Astrocyte of the spinal cord (primary cell): ENCODE measurements at places on chromosomes 5 and 9.
A peak's percentile ranks its signal among the peaks of the same experiment; 100 is the strongest.

DNA sequence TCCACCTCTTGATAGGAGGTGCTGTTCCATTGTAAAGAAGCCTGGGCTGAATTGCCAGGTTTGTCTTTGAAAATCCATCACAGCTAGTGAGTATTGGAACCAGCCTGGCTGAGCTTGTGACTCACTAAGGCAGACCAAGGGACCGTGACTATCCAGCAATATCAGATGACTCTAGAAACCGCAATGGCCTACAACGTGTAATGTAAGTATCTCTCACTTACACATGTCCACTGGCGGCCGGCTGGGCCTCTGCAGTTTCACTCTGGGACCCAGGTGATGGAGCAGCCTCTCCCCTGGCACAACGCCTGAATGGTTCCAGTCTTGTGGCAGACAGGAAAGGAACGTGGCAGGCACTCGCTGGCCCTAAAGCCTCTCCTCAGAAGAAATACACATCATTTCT is 3.1 kb upstream of the HRH2 start:
- DNase-seq = no peak

GRCh38 chr5:32298059-32298415 is 14.7 kb downstream of the MTMR12 start:
- DNase-seq = no peak

DNA sequence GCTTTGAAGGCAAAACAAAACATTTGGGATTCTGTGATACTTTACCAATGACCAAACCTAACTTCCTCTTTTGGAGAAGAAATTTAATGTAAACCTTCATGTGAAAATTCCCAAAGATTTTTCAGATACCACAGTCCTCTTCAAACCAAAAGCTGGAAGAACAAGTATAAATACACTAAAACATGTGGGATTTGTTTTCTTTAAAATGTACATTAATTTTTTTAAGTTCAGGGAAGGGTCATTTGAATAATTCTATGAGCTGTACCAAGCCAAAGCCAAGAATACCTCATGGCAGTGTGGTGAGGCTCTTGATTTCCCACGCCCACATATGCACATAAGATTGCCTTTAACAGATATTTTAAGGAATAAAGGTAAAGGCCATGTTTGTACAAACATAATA is 28.4 kb upstream of the ITGA1 start:
- DNase-seq = no peak

GRCh38 chr9:111661802-111662521 is 557 bp downstream of the GNG10 start:
- peak; percentile 17 for DNase-seq

DNA sequence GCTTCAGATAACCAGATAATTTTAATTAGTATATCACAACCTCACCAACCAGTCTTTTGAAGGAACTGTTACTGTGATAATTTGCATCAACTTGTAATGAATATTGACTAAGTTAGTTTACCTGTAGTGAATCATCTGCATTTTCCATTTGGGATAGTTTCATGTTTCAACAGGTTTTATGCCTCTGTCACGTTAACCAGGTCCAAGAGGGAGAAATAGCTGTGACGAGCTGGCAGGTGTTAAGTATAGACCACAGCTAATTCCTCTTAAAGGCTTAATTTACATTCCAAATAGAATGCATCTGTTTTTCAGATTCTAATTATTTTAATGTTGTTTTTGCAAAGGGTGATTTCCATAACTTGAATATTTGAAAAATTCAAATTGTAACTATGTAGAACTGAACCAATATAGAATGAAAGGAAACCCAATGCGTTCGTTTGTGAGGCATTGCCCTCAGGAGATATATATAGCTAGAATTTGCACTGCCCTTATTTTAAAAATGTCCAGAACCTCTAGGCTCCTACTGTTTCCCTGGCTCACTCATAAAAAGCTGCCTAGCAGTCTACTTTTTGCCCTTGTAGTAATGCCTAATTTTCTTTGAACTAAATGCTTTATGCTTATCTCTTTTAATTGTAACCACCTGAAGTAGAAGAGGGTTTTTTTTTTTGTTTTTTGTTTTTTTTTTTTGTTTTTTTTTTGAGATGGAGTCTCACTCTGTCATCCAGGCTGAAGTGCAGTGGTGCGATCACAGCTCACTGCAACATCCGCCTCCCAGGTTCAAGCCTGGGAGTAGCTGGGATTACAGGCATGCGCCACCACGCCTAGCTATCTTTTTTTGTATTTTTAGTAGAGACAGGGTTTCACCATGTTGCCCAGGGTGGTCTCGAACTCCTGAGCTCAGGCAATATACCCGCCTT is 270.5 kb downstream of the SMARCA2 start:
- no peak for DNase-seq

GRCh38 chr5:37789991-37790390 is 49.9 kb downstream of the GDNF start:
- no peak for DNase-seq

DNA sequence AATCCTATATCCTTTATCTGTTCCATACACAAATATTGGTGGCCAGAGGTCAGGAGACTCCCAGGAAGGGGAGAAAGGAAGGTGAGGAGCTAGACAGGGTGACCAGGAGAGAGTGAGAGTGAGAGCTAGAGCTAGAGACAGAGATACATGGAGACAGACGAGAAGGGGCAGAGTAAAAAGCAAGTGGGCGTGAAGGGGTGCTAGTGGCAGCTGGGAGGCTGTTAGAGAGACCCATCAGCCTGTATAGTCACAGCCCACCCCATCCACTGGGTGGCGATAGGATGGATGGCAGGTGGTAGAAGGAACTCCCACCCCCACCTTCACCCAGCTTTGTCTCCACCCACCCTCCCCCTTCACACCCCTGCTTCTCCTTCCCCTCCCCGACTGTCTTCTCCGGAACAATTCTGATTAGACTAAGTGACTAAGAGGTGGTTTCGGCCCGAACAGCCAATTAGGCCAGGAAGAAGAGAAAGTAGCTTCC is 32.8 kb downstream of the PCDH1 start:
- DNase-seq = no peak

DNA sequence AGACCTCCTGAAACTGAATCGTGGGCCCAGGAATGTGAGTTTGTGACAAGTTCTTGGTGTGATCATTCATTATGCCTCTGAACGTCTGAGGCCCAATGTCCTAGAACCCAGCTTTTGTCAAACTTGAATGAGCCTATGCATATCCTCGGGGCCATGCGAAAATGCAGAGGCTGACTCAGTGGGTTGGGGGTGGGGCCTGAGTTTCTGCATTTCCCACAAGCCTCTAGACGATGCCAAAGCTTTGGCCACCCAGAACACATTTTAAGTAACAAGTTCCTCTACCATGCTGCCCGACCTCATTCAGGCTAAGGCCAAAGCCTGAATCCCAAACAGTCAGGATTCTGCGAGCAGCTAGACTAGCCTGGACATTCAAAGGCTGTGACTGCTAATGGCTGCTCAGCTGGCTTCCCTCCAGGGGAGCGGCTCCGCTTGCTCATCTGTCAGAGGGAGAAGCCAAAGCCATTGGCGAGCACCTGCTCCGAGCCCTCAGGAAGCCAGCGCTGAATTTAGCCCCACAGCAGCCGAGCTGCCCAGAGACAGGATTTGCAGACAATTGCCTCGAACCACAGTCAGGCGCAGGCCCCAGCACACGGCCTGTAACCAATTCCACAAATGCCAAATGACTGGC is 177.5 kb downstream of the ZDHHC21 start:
- DNase-seq = peak; percentile 69

DNA sequence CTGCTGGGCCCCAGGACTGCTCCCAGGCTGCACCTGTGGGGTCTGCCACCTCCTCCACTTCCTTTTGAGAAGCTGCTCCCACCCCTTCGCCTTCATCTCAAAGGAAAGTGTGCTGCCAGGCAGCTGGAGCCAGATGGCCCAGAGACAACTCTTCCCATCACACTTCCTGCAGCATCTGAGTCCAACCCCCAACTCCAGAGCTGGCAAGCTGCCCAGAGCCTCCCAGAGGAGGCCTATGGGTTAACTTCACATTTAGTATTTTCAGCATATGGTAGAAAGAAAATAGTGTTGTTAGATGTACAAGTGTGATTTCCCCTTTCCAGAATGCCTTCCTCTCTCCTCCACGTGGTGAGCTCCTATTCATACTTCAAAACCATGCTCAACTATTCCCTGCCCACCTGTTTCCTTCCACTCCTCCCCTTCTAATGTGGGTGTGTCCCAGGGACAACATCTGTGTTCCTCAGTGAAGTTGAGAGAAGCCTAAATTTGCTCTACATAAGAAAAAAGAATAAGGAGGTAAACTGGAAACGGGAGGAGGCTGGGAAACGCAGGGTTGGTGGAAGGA is 38.6 kb upstream of the KCNMB1 start:
- DNase-seq = no peak
